HuH-7.5 (cell line): ENCODE measurements at places on chromosomes 6 and 20.

GRCh38 chr6:79872986-79873385 lies 74.4 kb downstream of the ELOVL4 start:
- DNase-seq: no peak

DNA sequence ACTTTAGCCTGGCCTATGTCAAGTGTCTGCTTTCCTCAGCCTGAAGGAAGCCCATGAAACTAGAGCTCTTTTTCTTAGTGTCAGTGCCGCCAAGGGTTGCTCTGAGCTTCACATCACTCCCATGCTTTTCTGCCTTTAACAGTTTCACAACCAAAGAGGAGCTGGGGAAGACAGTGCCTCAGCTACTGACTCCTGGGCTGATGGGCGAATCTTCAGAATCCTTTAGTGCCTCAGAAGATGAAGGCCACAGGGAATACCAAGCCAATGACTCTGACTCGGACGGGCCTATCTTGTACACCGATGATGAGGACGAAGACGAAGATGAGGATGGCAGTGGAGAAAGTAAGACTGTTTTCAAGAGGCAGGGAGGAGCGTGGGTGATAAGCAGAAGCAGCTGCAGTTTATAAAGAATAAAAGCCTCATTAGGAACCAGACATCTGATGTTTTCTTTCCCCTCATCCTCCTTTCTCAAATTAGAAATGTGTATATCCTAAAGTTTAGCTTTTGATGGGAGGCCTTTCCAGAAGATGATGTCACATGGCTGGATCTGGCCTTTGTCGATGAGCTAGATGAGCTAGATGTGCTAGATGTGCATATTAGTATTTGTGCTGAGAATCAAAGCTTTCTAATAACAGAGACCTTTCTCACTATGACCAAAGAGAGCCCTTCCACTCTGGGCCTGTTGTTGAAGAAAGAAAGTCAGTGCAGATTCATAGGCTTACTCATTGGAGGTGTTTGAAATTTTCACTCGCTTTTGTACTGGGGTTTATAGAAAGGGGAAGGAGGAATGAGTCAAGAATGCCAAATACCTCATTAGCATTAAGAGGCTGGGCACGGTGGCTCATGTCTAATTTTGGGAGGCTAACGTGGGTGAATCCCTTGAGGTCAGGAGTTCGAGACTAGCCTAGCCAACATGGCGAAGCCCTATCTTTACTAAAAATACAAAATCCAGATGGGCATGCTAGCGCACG lies 70.7 kb upstream of the LTV1 start:
- DNase-seq: no peak

- DNase-seq: no peak
These were observed 59.9 kb downstream of the TSHZ2 start for GRCh38 chr20:53032046-53032445.

- DNase-seq: no peak
These were observed 41.2 kb downstream of the LYRM2 start for GRCh38 chr6:89597372-89597771.

- no peak for DNase-seq
These were observed 9.3 kb downstream of the SERAC1 start for GRCh38 chr6:158158748-158159147.
